Left ventricle myocardium inferior (tissue), 1 donor: ENCODE measurements at places on chromosomes 7 and 10.
A peak's percentile ranks its signal among the peaks of the same experiment; 100 is the strongest.

DNA sequence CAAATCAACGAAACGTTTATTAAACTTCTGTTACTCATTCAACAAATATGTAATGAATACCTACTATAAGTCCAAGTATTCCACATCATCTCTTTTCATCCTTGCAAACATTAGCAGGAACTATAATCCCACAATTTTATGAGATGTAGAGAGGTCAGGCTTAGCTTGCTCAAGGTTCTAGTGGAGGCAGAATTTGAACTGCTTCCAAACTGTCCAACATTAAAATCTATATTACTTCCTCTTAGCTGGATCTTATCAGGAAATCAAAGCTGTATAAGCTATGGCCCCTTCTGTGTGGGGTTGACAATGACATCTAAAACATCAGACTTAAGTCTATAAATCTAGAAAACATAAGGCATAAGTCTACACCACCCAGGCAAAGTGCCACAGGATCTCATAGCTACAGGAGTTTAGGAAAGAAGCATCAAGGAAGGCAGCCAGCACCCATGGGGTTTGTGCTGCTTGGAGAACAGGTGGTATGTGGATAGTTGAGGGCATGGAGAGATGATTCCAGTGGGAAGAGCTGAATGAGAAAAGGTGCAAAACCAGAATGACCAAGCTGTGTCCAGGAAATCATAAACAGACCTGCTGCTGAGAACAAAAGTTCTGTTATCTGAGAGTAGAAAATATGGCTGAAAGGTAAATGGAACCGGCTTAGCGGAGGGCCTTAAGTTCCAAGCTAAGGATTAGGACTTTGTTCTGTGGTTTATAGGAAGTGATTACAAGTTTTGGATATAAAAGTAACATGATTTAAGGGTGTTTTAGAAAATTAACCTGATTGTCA lies 34.5 kb downstream of the PAPSS2 start:
- H3K4me1 ChIP-seq: no peaks in the 10 kb centered on the region
- no peaks in the 10 kb centered on the region for H3K27me3 ChIP-seq
- DNase-seq: no peak
- H3K4me3 ChIP-seq: no peak overlapping the region
- H3K27ac ChIP-seq: no peak overlapping the region

GRCh38 chr10:50883629-50884028 lies 1.8 kb downstream of the A1CF start:
- no peak overlapping the region for H3K4me3 ChIP-seq
- no peak for DNase-seq
- no peaks in the 10 kb centered on the region for H3K4me1 ChIP-seq
- no peak overlapping the region for H3K27ac ChIP-seq
- no peaks in the 10 kb centered on the region for H3K27me3 ChIP-seq

GRCh38 chr7:7595451-7595850 lies 28.8 kb downstream of the MIOS start:
- H3K27me3 ChIP-seq: no peaks in the 10 kb centered on the region
- no peaks in the 10 kb centered on the region for H3K4me1 ChIP-seq
- H3K36me3 ChIP-seq: peaks cover 43% of the 10 kb centered on the region
- no peak for DNase-seq
- H3K27ac ChIP-seq: no peak overlapping the region

DNA sequence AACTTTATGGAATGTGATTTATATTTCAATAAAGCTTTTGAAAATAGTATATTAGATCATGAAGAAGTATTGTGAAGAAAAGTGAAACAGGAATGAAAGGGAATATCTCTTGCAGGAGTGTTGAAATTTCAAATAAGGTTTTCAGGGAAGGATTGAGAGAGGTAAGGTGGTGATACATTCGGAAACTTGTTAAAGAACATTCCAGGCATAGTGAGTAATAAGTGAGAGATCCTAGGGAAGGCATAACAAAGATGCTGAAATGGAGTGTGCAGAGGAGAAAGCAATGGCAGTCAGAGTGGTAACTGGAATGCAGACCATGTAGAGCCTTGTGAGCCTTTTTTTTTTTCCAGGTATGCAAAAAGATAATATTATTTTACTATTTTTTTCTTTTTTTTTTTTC lies 4.1 kb downstream of the OR9A4 start:
- no peak for DNase-seq
- H3K4me3 ChIP-seq: no peak overlapping the region
- H3K27me3 ChIP-seq: no peaks in the 10 kb centered on the region
- H3K27ac ChIP-seq: no peak overlapping the region
- H3K4me1 ChIP-seq: no peaks in the 10 kb centered on the region

- no peak overlapping the region for H3K27ac ChIP-seq
- no peak for DNase-seq
- H3K27me3 ChIP-seq: no peaks in the 10 kb centered on the region
- no peak overlapping the region for H3K4me3 ChIP-seq
Measured at GRCh38 chr10:97361537-97361901, 27.0 kb upstream of the FRAT2 start.

DNA sequence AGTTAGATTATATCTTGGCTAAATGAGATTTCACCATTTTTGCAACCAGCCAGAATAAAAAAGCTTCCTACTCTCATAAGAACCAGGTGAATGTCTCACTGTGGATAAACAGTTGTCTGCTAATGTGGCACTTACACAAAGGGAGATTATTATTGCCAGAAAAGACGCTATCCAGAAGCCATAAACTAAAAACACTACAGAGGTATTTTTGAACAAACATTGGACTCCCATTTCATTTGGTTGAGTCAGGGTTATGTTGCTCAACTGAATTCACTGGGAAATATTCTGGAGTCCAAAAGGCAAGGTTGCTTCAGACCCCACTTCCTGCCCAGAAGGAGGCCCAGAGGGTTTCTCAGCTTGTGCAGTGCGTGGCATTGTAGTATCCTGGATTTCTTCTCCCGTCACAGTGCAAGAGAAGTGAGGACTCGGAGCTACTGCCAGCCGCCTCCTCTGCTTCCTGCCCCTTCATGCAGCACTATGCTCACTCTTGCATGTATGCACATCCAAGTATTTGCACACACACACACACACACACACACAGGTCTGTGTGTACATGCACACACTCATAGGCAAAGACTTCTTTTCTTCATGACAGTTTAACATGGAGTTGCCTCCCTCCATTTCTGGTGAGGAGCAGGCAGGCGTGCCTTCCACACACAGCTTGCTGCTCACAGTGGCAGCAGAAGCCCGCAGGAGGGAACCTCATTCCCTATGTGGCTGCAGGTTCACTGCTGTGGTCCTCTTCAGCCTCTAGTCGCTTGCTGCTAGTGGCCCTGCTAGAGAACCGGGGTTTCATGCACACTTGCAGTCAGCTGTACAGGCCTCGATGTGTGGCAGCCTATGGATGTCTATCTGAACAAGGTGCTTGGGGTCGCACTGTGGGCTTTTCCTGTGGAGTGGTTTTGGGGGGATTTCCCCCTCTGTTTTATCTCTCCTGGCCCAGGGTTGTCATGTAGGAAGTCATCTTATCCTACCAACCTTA lies 10.1 kb downstream of the DENND10 start:
- H3K4me1 ChIP-seq: no peaks in the 10 kb centered on the region
- peaks cover 83% of the 10 kb centered on the region for H3K36me3 ChIP-seq
- H3K27ac ChIP-seq: no peak overlapping the region
- H3K27me3 ChIP-seq: no peaks in the 10 kb centered on the region
- DNase-seq: no peak

DNA sequence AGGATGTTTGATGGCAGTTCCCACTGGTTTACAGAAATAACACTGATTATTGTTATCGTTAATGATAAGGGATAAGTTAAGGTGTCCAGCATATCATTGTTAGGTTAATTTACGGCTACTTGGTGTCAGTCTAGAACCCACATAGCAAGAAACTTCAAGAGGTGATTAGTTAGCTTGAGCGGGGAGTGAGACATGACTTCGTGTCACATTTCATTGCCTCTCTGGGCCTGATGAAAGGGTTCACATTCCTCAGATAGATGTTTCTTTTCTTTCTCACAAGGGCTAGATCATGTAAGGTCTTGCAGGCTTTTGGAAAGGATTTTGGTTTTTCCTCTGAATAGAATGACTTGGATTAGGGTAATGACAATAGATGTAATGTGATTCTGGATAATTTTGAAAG lies 26.7 kb downstream of the WAC start:
- peak overlapping the region; percentile 15 for H3K27ac ChIP-seq
- peaks cover 11% of the 10 kb centered on the region for H3K36me3 ChIP-seq
- H3K27me3 ChIP-seq: no peaks in the 10 kb centered on the region
- no peak overlapping the region for H3K4me3 ChIP-seq
- DNase-seq: no peak

GRCh38 chr7:37516664-37517063 lies 68.0 kb upstream of the ELMO1 start:
- DNase-seq: no peak
- no peak overlapping the region for H3K4me3 ChIP-seq
- no peaks in the 10 kb centered on the region for H3K4me1 ChIP-seq
- H3K27me3 ChIP-seq: peaks cover 11% of the 10 kb centered on the region
- H3K36me3 ChIP-seq: no peaks in the 10 kb centered on the region

GRCh38 chr10:82277591-82277990 lies 402.6 kb downstream of the NRG3 start:
- no peak overlapping the region for H3K27ac ChIP-seq
- H3K4me3 ChIP-seq: no peak overlapping the region
- H3K27me3 ChIP-seq: no peaks in the 10 kb centered on the region
- H3K4me1 ChIP-seq: no peaks in the 10 kb centered on the region

DNA sequence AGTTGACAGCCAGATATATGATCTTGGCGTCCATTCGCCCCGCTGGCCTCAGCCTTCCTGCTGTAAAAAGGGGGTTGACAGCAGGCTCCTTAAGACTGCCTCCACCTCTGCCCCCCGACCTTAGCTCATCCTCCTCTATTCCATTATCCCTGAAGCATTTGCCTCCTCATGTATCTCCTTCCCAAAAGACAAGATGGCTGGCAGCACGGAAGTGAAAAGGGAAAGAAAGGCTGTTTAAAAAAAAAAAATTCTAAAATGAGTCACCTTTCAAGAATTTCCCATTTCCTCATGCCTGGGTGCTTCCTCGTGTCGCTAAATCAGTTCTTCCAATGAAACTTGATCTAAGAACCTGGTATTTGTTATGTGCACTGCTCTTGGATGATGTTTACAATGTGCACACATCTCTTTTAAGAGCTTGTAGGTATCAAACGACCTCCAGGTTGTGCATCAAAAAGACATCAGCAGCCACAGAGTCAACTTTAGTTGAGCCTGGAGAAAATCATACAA lies 1.7 kb downstream of the SCRN1 start:
- peak overlapping the region; percentile 82 for H3K27ac ChIP-seq
- H3K4me3 ChIP-seq: peak overlapping the region; percentile 78
- DNase-seq: no peak
- peaks cover 43% of the 10 kb centered on the region for H3K27me3 ChIP-seq
- no peaks in the 10 kb centered on the region for H3K36me3 ChIP-seq
- peaks cover 20% of the 10 kb centered on the region for H3K4me1 ChIP-seq

DNA sequence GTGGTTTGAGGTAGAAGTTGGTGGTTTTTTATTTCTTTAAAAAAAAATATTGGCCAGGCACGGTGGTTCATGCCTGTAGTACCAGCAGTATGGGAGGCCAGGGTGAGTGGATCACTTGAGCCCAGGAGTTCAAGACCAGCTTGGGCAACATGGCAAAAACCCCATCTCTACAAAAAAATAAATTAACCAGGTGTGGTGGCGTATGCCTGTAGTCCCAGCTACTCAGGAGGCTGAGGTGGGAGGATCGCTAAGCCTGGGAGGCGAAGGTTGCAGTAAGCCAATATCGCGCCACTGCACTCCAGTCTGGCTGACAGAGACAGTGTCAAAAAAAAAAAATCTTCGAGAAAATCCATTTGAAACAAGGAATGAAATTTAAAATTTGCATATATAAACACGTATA lies 1.1 kb downstream of the IL2RA start:
- H3K36me3 ChIP-seq: no peaks in the 10 kb centered on the region
- H3K27me3 ChIP-seq: no peaks in the 10 kb centered on the region
- no peak for DNase-seq
- peaks cover 30% of the 10 kb centered on the region for H3K4me1 ChIP-seq
- H3K4me3 ChIP-seq: no peak overlapping the region
- H3K27ac ChIP-seq: no peak overlapping the region
